Liver (tissue), 10 donors: ENCODE measurements at places on chromosomes 11 and 22.

DNA sequence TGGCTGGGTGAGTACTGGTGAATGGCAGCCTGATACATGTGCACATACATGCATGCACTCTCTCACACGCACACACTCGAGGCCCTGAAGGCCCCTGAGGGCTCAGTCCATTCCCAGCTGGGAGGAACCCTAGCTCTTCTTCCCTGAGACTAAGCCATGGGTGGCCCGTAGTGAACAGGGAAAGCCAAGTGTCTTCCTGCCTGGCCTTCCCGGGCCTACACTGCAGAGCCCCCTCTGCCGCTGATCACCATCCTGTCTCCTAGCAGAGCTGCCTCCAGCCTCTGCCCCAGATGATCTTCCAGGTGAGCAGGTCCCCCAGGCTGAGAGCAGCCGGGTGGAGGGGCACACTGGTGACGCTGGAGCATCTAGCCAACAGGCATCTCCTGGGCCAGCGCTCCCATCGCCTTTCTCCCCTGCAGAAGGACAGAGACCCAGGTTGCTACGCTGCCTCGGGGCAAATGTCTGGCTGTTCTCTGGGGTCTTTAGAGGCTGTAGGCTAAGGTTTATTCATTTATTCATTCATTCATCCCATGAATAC lies 57.3 kb downstream of the CD82 start:
- peak; percentile 27 for DNase-seq

DNA sequence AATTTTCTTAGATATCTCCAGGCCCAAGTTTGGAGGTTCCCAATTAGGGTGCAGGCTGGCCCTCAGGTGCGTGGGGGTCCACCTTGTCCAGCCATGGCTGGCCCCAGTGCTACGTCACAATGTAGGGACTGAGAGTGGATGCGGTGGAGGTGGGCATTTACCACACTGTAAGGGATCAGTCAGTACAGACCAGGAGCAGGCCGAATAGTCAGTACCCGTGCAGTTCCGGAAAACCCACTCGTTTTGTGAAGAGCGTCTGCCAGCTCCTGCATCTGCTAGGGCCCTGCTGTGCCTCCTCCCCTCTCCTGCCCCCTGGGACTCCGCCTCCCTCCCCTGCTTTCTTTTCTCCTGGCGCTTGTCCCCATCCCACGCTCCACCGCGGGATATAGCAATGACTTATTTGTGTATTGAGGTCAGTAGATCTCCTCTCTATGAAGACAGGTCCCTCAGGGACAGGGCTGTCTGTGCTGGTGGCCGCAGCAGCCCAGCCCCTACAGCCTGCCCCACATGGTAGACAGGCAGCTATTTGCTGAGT lies 50.4 kb upstream of the SEPTIN5 start:
- DNase-seq, result no peak

- no peak for DNase-seq
Observed at GRCh38 chr11:101278286-101278685, 148.7 kb upstream of the PGR start.

DNA sequence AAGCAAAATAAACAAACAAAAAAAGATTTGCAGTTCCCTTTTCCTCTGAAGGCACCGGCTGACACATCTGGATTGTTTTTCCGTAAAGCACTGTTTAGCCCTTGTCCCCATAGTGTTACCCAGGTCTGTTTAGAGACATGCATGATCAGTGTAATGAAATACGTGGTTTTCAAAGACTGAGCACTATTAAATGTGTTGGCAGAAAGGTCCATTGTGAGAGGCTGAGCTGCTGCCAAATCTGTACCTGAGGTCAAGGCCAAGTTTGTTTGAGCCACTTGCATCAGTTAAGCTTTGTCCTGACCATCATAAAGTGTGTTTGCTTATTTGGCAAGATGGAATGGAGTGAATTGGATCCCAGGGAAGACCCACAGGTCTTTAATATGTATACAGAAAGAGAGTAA lies 26.3 kb downstream of the CTR9 start:
- no peak for DNase-seq

GRCh38 chr22:30178181-30179126 lies 68.1 kb downstream of the LIF start:
- no peak for DNase-seq

GRCh38 chr11:114250993-114251814 lies 45.0 kb upstream of the NNMT start:
- no peak for DNase-seq

DNA sequence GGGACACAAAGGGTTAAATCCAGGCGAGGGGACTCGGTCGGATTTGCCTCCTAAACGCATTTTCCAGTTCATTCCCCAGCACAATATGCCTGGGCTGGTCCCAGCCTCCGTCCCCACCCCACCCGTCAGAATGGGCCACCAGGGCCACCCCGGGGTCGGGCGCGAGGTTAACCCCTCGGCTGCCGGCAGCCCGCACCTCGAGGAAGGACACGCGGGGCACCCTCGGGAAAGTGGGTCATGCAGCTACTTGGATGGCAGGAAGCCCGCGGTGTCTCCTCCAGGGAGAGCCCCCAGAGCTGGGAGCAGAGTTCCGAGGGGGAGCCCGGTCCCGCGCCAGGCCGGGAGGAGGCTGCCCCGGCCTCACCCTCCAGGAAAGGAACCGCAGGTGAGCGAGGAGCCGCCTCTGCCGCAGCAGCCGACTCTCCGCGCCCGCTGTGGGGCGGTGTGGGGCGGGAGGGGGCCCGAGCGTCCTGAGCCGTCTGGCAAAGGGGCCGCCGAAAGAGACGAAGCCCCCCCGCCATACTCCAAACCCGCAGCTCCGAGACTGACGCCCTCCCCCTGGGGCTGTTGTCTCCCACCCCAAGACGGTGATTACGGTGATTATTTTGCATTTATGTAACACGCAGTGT lies 1.4 kb downstream of the NECTIN1 start:
- DNase-seq, result no peak

DNA sequence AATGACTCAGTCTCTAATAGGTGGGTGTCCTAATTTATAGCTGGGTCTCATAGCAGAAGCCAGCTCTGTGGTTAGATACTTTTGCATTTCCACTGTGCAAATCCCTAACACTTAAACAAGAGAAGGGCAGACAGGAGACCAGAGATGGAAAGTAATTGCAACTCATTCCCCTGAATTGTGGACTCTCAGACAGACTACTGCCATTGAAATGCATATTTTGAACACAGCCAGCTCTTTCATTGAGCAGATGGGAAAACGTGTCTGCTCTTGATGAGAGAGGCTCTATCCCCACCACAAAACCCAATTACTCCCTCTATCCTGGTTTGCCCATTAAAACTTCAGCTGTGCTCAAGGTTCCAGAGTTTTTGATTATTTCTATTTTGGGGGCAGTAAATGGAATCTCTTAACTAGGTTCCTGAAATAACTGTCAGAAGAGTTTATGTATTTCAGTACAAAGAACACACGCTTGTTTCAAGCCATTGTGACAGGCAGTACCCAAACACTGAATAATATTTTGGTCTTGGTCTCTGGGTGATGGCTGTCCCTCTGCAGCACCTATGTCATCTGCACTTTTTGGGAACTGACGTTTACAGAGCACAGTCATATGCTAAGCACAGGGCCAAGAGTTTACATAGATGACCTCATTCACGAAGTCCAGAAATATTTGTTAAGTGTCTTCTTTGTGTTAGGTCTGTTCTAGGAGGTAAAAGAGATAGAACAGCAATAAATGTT lies 41.7 kb downstream of the FAM227A start:
- no peak for DNase-seq
